Subcutaneous preadipocyte (primary cell): ENCODE measurements at places on chromosomes 12 and 14. TPM values are rescaled to one million over a fixed set of nuclear protein-coding genes. Genes with fewer than 3 reads are reported as not detected.

Gene CCDC60
- not detected in 2 replicates for total RNA-seq

Gene ATN1
- 10.3 and 11.7 TPM in 2 replicates for total RNA-seq

Gene P2RX2
- not detected in 2 replicates for total RNA-seq

Gene FAM222A
- total RNA-seq, result under 0.01 and 0.20 TPM in 2 replicates

Gene GPR65
- under 0.01 TPM in 1 of 2 replicates, not detected in the other for total RNA-seq

Gene RNASE3
- not detected in 2 replicates for total RNA-seq

Gene ERBB3
- total RNA-seq, result under 0.01 TPM in 2 replicates

Gene KLRD1
- under 0.01 TPM in 2 replicates for total RNA-seq

Gene MANSC4
- not detected in 2 replicates for total RNA-seq

Gene KRT75
- not detected in 2 replicates for total RNA-seq

Gene ADCY4
- total RNA-seq, result 3.7 and 11.5 TPM in 2 replicates

Gene IL22
- total RNA-seq, result not detected in 2 replicates

Gene KRT6B
- not detected in 2 replicates for total RNA-seq

Gene DDN
- total RNA-seq, result under 0.01 TPM in 2 replicates

Gene PRR13
- 61.2 and 61.4 TPM in 2 replicates for total RNA-seq

Gene PIWIL1
- total RNA-seq, result not detected in 2 replicates

Gene HSPB8
- total RNA-seq, result 4.0 and 4.3 TPM in 2 replicates

Gene AKAP3
- 1.1 and 1.2 TPM in 2 replicates for total RNA-seq

Gene SLC41A2
- total RNA-seq, result 11.7 and 14.7 TPM in 2 replicates

Gene SDS
- not detected in 2 replicates for total RNA-seq

Gene ABCC9
- 5.9 and 12.5 TPM in 2 replicates for total RNA-seq

Gene POLE
- total RNA-seq, result 34.5 and 54.2 TPM in 2 replicates

Gene SLC6A13
- under 0.01 TPM in 1 of 2 replicates, not detected in the other for total RNA-seq

Gene EFCAB11
- 5.1 and 6.8 TPM in 2 replicates for total RNA-seq

Gene KRT77
- total RNA-seq, result not detected in 2 replicates

Gene B4GALNT1
- under 0.01 and 0.20 TPM in 2 replicates for total RNA-seq

Gene PNP
- total RNA-seq, result 65.0 and 73.9 TPM in 2 replicates

Gene ASCL1
- not detected in 2 replicates for total RNA-seq

Gene SLC15A4
- total RNA-seq, result 36.0 and 51.4 TPM in 2 replicates

Gene OAS1
- total RNA-seq, result 2.5 and 4.4 TPM in 2 replicates

Gene C12orf75
- 36.4 and 44.0 TPM in 2 replicates for total RNA-seq

Gene KRT78
- not detected in 2 replicates for total RNA-seq

Gene PTCSC3
- total RNA-seq, result not detected in 2 replicates

Gene NUP107
- total RNA-seq, result 66.5 and 70.6 TPM in 2 replicates

Gene FGF23
- total RNA-seq, result not detected in 2 replicates

Gene TAS2R20
- total RNA-seq, result 2.6 and 4.3 TPM in 2 replicates

Gene COCH
- total RNA-seq, result 1.1 and 1.2 TPM in 2 replicates

Gene NOVA1
- total RNA-seq, result 28.0 and 36.4 TPM in 2 replicates

Gene PLEKHA5
- 23.9 and 42.0 TPM in 2 replicates for total RNA-seq

Gene HHIPL1
- total RNA-seq, result 1.8 and 2.2 TPM in 2 replicates

Gene CNTN1
- 0.39 and 1.1 TPM in 2 replicates for total RNA-seq

Gene CELA1
- total RNA-seq, result not detected in 2 replicates

Gene C12orf42
- not detected in 2 replicates for total RNA-seq

Gene CPNE6
- not detected in 2 replicates for total RNA-seq

Gene DERA
- 52.5 and 63.1 TPM in 2 replicates for total RNA-seq

Gene KLRC2
- not detected in 2 replicates for total RNA-seq

Gene STXBP6
- 22.0 and 23.7 TPM in 2 replicates for total RNA-seq

Gene LRP1-AS
- not detected in 2 replicates for total RNA-seq

Gene GPATCH2L
- total RNA-seq, result 30.1 and 42.8 TPM in 2 replicates

Gene KCNH5
- total RNA-seq, result not detected in 2 replicates

Gene RERG
- not detected in 2 replicates for total RNA-seq

Gene KRT85
- not detected in 2 replicates for total RNA-seq

Gene ZDHHC22
- not detected in 2 replicates for total RNA-seq

Gene GALNT6
- total RNA-seq, result 1.8 and 22.1 TPM in 2 replicates

Gene DCN
- total RNA-seq, result 255 and 956 TPM in 2 replicates

Gene KLHL33
- total RNA-seq, result under 0.01 and 0.20 TPM in 2 replicates

Gene DACT1
- total RNA-seq, result 0.73 and 2.2 TPM in 2 replicates

Gene ATG101
- 35.6 and 36.0 TPM in 2 replicates for total RNA-seq
